Gastroesophageal sphincter (tissue), 4 donors: ENCODE measurements at places on chromosomes 12 and 14.
A peak's percentile ranks its signal among the peaks of the same experiment; 100 is the strongest.

- peaks cover 8% of the 10 kb centered on the region for H3K27me3 ChIP-seq
- H3K36me3 ChIP-seq, result no peaks in the 10 kb centered on the region
- H3K27ac ChIP-seq, result no peak overlapping the region
- H3K4me1 ChIP-seq, result no peaks in the 10 kb centered on the region
- no peak overlapping the region for H3K4me3 ChIP-seq
Observed at GRCh38 chr14:57326253-57326652, 57.5 kb downstream of the AP5M1 start.

DNA sequence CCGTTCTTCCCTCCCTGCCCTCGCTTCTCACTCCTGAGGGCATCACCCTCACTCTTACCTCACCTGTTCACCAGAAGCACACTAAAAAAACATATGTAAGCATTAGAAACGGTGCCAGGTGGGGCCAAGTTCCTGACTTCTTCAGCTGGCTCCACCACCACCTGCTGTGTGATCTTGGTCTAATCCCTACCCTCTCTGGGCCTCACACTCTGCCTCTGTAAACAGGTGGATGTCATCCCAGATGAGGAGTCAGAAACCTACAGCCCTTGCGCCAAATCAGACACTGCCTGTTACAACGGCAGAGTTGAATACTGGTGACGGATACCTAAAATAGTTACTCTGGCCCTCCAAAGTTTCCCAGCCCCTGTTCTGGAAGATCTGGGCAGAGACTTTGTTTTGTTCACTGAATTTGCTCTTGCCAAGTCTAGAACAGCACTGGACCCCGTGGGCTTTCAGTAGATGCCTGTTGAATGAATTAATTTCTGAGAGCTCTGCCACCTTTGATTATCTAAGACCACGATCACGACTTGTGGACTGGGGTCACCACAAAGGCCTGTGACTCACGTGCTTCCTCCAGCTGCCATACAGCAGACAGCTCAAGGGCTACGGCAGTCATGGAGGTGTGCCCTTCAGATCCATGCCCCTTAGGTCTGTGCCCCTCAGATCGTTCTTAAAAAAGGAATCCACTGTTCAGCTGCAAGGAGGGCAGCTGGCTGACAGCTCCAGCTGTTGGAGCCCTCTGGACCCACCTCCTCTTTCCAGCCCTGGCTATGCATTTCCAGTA lies 71.9 kb downstream of the GSC start:
- ATAC-seq, result no peak
- no peak overlapping the region for H3K4me3 ChIP-seq
- H3K4me1 ChIP-seq, result no peaks in the 10 kb centered on the region

- no peak overlapping the region for H3K4me3 ChIP-seq
- no peak for ATAC-seq
- H3K27ac ChIP-seq, result no peak overlapping the region
- H3K27me3 ChIP-seq, result no peaks in the 10 kb centered on the region
Observed at GRCh38 chr12:32139064-32139421, 32.4 kb downstream of the BICD1 start.

GRCh38 chr12:112705037-112705632 lies 86.4 kb upstream of the RPH3A start:
- ATAC-seq, result no peak
- peaks cover 14% of the 10 kb centered on the region for H3K27me3 ChIP-seq
- no peaks in the 10 kb centered on the region for H3K4me1 ChIP-seq
- H3K4me3 ChIP-seq, result no peak overlapping the region

DNA sequence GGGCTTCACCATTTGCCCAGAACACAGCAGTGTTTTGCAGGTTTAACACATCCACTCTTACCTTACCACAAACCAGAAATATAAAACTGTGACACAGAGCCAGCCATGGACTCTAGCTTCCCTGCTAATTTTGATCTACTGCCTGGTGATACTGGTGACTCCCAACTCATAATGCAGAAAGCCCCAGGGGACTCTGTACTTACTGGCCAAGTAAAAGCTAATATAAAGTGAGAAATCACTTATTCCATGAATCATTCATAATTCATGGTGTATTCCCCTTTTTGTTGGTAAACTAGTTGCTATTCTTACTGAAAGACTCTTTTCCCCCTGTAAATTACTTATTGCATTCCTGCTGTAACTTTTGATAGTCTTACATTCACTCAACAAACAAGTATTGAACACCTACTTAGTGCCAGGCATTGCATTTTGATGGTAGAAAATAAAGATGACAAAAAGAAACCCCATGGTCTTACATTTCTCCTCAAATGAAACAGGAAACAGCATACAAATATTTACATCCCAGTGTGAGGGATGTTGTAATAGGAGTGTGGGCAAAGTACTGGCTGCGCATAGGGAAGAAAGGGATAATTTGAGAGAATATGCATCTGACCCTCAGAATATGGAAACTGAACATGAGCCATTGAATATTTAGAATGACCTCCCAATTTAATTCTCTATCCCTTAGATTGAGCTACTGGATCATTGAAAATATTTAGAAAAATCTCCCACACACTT lies 279.6 kb downstream of the PDZRN4 start:
- H3K4me1 ChIP-seq, result no peaks in the 10 kb centered on the region
- H3K36me3 ChIP-seq, result no peaks in the 10 kb centered on the region
- H3K4me3 ChIP-seq, result no peak overlapping the region
- ATAC-seq, result no peak
- H3K27me3 ChIP-seq, result no peaks in the 10 kb centered on the region

DNA sequence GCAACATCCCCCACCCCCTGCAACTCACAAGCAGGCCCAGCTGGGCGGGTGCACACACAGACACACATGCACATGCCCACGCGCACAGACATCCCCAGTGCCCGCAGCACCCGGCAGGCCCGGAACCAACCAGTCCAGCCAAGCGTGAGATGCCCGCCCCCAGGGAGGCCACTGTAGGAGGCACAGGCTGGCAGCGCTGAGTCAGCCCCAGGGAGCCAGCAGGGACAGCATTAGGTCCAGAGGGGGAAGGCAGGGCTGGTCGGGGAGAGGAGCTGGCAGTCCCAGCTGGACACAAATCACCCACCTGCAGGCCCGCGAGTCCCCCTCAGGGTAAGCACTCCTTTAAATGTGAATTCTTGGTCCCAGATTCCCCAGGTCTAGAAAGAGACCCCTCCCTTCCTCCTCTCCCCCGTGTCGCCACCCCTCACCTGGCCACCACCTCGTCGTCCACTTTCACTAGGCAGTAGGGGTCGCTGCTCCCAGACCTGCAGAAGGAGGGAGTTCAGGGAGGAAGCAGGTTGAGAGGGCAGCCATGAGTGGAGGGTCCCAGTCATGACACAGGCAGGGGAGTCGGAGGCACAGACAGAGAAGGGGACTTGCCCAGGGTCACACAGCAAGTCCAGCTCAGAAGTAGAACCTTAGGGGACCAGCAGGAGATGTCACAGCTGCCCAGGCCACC lies 5.0 kb downstream of the RASAL1 start:
- H3K36me3 ChIP-seq, result no peaks in the 10 kb centered on the region
- no peak overlapping the region for H3K27ac ChIP-seq
- no peaks in the 10 kb centered on the region for H3K4me1 ChIP-seq
- peaks cover 77% of the 10 kb centered on the region for H3K27me3 ChIP-seq

- no peak overlapping the region for H3K27ac ChIP-seq
- no peak overlapping the region for H3K4me3 ChIP-seq
- H3K27me3 ChIP-seq, result no peaks in the 10 kb centered on the region
- no peak for ATAC-seq
- peaks cover 32% of the 10 kb centered on the region for H3K4me1 ChIP-seq
Observed at GRCh38 chr14:74879427-74880182, 2.1 kb upstream of the DLST start.

- no peak overlapping the region for H3K27ac ChIP-seq
- H3K4me1 ChIP-seq, result no peaks in the 10 kb centered on the region
- no peak for ATAC-seq
- H3K4me3 ChIP-seq, result no peak overlapping the region
- no peaks in the 10 kb centered on the region for H3K27me3 ChIP-seq
Observed at GRCh38 chr12:19792028-19792427, 352.7 kb downstream of the AEBP2 start.

- peak overlapping the region; percentile 32 for H3K4me3 ChIP-seq
- peaks cover 3% of the 10 kb centered on the region for H3K4me1 ChIP-seq
- H3K27ac ChIP-seq, result no peak overlapping the region
- peaks cover 25% of the 10 kb centered on the region for H3K27me3 ChIP-seq
Observed at GRCh38 chr12:6620137-6620884, 13.1 kb upstream of the CHD4 start.

DNA sequence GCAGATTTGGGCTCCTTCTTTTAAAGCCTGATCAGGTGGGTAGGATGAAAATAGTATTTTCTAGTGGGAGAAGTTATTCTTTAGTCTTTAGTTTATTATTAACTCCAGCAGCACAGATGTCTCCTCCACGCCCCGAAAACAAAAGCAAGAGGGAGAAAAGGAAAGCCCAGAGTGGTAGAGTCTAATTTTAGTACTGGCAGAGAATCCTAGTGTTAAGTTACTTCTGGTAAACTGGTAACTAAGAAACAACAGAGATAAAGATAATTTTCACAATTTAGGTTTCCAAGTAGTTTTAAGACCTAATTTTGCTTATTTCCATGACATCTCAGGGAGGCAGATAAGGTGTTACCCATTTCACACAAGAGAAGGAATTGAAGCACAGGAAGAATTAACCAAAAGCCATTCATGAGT lies 16.3 kb downstream of the ATP5MC2 start:
- peak overlapping the region; percentile 91 for H3K27ac ChIP-seq
- peak overlapping the region; percentile 3 for H3K4me3 ChIP-seq
- ATAC-seq, result peak; percentile 60
- no peaks in the 10 kb centered on the region for H3K36me3 ChIP-seq
- peaks cover 12% of the 10 kb centered on the region for H3K4me1 ChIP-seq
- no peaks in the 10 kb centered on the region for H3K27me3 ChIP-seq

DNA sequence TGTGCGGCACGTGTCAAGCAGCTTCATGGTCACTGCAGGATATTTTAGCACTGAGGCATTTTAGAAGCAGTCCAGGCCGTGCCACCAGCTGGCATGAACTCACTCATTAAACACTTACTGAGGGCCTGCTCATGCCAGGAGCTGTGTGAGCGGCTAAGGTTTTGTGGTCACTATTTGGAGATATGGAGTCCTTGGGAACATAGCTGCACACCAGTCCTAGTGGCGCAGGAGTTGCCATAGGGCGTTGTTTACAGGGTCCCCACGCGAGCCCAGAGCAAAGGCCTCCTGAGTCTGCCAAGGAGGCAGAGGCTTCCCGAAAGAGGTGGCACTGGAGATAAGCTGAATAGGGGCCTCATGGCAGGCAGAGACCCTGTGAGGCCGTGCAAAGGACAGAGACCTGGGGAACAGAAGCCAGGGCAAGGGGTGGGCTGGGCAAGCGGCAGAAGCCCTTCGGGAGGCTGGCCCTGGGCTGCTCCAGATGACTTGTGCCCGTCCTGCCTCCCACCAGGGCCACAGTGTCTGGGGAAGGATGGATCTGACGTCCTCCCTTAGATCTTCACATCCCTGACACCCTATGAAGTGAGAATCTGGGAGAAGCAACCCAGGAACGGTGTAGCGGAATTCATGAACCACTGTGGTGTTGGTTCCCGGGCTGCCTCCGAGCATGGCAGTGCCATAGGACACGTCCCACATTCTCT lies 38.9 kb downstream of the SFSWAP start:
- H3K36me3 ChIP-seq, result no peaks in the 10 kb centered on the region
- no peak overlapping the region for H3K27ac ChIP-seq
- ATAC-seq, result no peak
- H3K4me1 ChIP-seq, result no peaks in the 10 kb centered on the region

- no peak overlapping the region for H3K27ac ChIP-seq
- H3K4me1 ChIP-seq, result no peaks in the 10 kb centered on the region
- H3K4me3 ChIP-seq, result no peak overlapping the region
Observed at GRCh38 chr12:118425364-118425763, 49.0 kb downstream of the SUDS3 start.

DNA sequence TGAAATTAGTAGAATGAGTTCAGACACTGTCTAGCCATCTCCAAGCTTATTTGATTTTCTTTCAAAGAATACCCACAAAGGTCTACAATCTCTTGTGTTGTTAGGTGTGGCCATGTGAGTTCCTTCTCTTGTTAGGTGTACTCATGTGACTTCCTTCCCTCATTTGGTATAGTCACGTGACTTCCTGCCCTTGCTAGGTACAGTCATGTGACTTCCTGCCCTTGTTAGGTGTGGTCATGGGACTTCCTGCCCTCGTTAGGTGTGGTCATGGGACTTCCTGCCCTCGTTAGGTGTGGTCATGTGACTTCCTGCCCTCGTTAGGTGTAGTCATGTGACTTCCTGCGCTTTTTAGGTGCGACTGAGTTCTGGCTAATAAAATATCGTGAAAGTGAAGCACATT lies 179.6 kb downstream of the TMX1 start:
- H3K4me3 ChIP-seq, result no peak overlapping the region
- H3K36me3 ChIP-seq, result no peaks in the 10 kb centered on the region
- no peaks in the 10 kb centered on the region for H3K27me3 ChIP-seq
- no peak for ATAC-seq

DNA sequence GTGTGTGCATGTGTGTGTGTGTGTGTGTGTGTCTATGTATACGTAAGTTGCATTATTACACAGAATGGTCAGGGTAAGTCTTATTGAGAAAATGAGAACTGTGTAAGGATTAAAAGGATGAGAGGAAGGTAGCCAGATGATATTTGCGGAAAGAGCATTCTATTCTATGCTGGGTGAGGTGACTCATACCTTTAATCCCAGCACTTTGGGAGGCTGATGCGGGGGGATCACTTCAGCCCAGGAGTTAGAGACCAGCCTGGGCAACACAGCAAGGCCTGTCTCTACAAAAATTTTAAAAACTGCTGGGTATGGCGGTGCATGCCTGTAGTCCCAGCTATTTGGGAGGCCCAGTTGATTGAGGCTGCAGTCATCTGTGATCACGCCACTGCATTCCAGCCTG lies 103.7 kb downstream of the SLC38A1 start:
- no peak overlapping the region for H3K27ac ChIP-seq

GRCh38 chr12:115847398-115847797 lies 430.1 kb downstream of the MED13L start:
- H3K4me1 ChIP-seq, result no peaks in the 10 kb centered on the region
- H3K4me3 ChIP-seq, result no peak overlapping the region
- H3K27ac ChIP-seq, result no peak overlapping the region

GRCh38 chr12:48221645-48222044 lies 18.6 kb upstream of the OR10AD1 start:
- no peaks in the 10 kb centered on the region for H3K36me3 ChIP-seq
- no peaks in the 10 kb centered on the region for H3K4me1 ChIP-seq
- no peak overlapping the region for H3K4me3 ChIP-seq
- no peaks in the 10 kb centered on the region for H3K27me3 ChIP-seq
- H3K27ac ChIP-seq, result no peak overlapping the region
- no peak for ATAC-seq

DNA sequence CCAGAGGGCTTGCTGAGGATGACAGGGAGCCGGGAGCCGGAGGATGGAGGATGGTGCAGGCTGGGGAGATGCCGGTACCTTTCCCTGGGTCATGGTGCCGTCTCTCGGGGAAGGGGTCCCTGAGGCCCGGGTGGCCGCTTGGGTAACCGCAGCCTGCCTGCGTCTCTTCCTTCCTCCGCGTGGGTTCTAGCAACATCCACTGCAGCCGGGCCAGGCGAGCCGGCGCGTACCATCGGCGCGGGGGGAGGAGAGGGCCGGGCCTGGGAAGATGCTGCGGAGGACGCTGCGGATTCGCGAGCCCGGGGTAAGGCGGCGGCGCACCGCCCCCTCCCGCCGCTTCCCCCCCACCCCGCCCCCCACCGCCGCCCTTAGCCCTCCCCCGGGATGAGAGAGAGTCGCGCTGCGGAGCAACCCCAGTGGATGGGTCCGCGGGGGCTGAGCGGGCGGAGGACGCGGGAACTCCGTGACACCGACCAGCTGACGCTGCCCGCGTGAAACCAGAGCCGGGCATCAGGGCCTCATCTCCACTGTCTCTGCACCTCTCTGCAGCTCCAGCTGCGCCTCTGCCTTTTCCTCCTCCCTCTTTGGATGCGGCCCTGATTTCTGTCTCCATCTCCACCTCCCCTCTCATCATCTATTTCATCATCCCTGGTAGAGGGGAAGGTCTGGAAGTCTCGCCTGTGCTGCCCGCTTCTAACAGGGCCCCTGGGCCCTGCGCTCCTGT lies at the start of gene FAIM2:
Gene FAIM2, minus strand, starts transcription at position 201 of the 724 bp plus-strand sequence. Its CDS starts 108 bp downstream, at position 93.
- no peaks in the 10 kb centered on the region for H3K4me1 ChIP-seq
- peaks cover 8% of the 10 kb centered on the region for H3K27me3 ChIP-seq
- peak; percentile 89 for ATAC-seq
